ENCODE measurements at places on chromosomes 2 and 18.

DNA sequence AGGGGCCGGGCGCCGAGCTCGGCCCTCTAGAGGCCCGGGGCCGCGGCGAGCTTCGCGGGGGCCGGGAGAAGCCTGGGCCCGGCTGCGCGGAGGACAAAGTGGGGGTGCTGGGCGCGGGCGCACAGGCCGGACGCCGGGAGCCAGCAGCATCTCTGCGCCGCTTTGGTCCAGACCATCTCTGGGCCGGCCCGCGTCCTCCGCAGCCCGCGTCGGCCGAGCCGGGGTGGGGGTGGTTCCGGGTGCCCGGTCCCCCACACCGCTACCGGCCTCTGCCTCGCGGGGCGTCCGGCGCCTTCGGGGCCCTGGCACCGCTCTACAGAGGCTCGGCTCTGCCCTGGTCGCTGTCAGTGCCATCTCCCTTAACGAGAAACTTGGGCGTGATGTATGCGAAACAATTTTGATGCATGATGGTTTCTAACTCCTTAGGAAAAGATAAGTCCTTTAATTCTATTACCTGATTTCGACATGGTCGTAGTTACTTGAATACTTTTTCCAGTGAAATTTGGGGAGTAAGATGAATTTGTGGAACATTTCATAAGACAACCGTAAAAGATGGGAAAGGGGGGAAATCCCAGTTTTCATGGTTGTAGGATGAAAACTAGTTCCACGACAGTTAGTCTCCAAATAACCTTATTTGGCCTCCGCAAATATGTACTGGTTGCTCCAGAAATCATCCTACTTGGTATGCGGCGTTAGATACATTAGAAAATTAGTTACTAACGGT, 562 bp downstream of the TWSG1 start:
- no peak for DNase-seq

GRCh38 chr2:40034198-40034597, 255.1 kb upstream of the THUMPD2 start:
- no peak for DNase-seq

DNA sequence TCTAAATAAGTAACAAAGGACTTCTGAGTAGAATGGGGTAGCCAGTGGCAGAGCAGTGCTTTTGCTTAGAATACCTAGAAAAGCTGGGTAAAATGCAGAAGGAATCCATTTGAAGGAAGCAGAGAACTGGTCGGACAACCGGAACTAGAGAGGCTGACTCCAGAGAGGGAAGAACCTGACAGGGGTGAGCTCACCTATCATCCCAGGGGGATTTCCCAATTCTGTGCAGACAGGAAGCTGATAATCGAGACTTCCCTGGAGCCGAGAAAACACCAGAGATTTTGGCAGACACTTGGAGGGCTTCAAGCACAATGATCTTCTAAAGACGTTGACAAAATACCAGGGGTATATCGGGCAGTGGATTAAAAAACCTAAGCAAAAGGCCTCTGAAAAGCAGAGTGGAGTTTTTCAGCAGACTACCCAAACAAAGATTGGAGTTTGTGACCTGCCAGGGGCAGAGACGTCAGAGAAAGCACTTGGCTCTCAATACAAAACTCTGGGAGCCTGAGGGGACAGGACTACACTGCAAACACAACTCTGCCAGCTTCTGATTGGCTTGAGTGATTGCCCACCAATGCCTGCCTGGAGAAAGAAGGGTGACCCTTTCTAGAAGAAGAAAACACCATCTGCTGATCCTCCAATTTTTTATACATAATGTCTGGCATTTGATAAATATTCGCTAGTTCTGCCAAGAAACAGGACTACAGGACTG, 67.5 kb upstream of the TTN start:
- DNase-seq: no peak

- DNase-seq: no peak
Measured at GRCh38 chr18:13900633-13901032, 14.7 kb downstream of the MC2R start.

DNA sequence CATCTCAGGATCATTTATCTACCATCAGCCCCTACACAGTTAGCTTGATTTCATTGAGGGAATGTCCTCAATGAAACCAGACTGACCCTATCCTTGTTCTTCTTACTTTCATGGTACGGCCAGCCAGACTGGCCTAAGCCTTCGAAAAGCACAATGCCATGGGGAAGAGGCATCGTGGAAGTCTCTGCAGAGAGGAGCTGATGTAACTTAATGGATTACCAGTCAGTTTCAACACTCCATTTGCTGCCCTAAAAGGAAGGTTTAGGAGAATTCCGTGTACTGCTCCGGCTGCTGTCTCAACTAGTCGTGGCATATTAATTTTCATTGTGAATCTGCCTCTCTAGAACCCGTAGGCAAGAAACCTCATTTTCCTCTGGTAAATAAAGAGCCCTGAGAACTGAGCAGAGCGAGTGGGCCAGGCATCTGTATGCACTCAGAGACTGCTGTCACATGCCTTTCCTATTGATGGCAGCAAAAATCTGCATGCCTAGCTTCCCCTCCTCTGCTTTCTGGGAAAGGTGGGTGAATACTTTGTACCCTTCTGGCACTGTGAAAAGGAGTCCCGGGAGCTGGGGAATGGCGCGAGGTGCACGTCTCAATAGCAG, 184.9 kb downstream of the KLHL29 start:
- DNase-seq: no peak

GRCh38 chr2:190802626-190803209, 77.9 kb upstream of the GLS start:
- no peak for DNase-seq

- DNase-seq: no peak
Measured at GRCh38 chr18:77014538-77014937, 118.0 kb downstream of the MBP start.

- peak; percentile 42 for DNase-seq
Measured at GRCh38 chr2:171893824-171894611, at the start of gene SLC25A12. Gene SLC25A12 (minus strand): TSS chr2:171894244. CDS start chr2:171894214, 30 bp downstream.
